ENCODE measurements at places on chromosomes 16 and 17. TPM values are rescaled to one million over a fixed set of nuclear protein-coding genes. Genes with fewer than 3 reads are reported as not detected.

WFDC1 gene
- 1.1 TPM for total RNA-seq

MYO18A gene
- total RNA-seq, result 304 TPM

ARHGAP44 gene
- 10.8 TPM for total RNA-seq

TVP23A gene
- 0.95 TPM for total RNA-seq

CD300LB gene
- total RNA-seq, result 0.17 TPM

NPIPB6 gene
- total RNA-seq, result not detected
